ENCODE measurements at places on chromosomes 5 and 9.

DNA sequence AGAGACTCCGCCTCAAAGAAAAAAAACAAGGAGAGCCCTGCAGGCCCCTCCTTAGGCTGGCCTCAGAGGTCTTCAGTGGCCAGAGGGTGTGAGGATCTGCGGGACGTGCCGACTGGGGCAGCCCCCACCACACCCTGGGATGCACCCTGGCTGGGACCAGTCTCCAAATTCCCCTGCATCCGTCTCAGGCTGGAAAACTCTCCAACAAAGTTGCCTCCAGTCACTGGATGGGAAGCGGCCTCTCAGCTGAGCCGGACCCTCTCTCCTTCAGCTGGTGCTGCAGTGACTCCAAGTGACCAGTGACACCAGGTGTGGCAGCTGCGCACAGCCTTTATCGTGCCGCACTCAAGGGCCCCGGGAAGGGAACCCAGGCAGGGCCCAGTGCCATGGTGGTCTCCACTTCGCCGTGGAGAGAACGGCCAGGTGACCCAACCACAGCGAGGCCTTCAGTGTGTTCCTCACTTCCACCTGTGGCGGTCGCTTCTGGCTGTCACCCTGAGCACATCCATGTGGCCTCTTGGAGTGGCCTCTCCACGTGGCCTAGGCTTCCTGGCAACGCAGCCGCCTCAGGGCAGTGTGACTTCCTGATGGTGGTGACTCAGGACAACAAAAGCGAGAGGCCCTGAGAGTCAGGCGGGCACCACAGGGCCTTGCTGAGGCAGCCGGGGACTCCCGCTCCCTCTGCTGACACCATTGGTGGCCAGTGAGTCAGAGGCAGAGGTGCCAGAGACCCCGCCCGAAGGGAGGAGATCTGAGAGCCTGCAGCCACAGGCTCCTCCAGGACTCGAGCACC lies 19.3 kb upstream of the CAMSAP1 start:
- no peak for DNase-seq

DNA sequence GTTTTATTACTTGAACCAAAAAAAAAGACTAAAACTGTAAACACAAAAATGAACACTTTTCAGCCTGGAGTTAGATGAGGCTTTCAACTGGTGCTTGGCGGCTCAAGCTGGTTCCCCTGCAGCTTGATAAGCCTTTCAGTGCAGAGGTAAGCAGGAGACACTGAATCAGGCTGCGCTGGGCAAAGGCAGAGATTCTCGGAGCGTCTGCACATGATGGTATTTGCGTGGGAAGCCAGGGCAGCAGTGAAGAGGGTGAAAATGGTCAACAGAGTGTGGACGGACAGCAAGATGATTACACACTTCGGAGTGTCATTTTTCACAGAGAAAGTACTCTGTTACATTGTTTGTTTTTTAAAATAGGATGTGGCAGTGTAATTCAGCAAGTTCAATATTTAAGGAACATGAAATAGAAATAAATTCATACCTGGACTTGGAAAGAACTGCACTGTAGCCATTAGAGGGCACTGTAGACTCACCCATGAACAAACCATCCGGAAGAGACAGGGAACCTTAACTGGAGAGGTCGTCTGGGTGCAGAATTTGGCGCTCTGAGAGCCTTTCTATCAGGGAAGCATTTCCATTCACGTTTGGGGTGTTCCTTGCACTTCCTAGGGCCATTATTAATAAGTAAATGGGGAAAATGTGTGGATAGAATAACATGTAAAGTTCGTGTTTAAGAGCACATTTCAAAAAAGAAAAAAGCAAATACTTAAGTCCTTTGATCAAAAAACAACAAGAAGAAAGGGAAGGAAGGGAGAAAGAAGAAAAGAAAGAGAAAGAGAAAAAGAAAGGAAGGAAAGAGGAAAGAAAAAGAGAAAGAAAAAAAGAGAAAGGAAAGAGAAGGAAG lies 69.8 kb downstream of the ICE1 start:
- DNase-seq = peak; percentile 93

GRCh38 chr9:131539223-131539923 lies 6.0 kb upstream of the PRRT1B start:
- no peak for DNase-seq

DNA sequence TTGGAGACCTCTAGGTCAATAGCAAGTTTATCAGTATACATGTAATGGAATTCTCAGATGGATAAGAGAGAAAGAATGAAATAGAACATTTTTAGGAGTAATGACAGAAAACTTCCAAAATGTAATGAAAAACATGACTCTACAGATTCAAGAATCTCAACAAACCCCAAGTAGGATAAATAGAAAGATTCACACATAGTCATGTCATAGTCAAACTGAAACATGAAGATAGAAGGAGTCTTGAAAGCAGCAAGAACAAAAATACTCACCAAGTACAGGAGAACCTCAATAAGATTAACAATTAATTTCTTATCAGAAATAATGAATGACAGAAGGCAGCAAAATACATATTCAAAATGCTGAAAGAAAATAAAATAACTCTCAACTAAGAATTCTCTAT lies 164.5 kb downstream of the SPATA31D1 start:
- no peak for DNase-seq

- no peak for DNase-seq
Observed at GRCh38 chr9:91803970-91804752, 145.9 kb downstream of the ROR2 start.

GRCh38 chr9:121692606-121693387 lies 41.4 kb downstream of the DAB2IP start:
- DNase-seq = no peak

DNA sequence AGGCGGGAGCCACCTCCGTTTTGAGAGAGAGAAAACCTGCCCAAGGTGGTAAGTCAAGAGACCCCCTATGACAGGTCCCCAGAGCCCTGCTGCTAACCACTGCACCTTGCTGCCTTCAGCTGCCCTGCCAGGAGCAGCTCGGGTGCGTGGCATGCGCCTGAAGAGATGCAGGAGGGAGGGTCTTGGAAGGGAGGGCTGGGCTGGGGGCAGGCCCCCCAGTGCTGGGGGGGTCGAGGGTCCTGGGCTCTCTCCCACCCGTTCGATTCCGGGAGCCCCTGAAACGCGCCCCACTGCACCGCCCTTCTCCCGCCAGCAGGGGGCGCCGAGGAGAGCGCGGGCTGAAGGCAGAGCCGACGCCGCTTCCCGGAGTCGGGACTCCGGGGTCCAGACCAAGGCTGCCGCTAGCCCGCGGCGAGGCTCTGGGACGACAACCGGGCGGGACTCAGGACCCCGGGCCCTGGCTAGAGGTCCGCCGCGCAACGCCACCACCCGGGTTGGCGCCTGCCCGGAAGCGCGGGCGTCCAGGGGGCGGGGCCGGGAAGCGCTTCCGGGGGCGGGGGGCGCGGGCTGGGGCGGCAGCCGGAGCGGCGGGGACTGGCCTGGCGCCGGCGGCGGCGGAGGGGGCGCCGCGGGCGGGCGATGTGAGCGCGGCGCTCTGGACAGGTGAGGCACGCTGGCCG lies at the start of gene ZBTB34:
ZBTB34 (plus strand) TSS at position 563 of the 680 bp plus-strand sequence. CDS start 18,761 bp downstream, outside the sequence.
- peak; percentile 64 for DNase-seq

GRCh38 chr9:82679472-82679871 lies 383.5 kb downstream of the RASEF start:
- no peak for DNase-seq

GRCh38 chr5:102090770-102091169 lies 205.3 kb downstream of the SLCO4C1 start:
- peak; percentile 56 for DNase-seq

DNA sequence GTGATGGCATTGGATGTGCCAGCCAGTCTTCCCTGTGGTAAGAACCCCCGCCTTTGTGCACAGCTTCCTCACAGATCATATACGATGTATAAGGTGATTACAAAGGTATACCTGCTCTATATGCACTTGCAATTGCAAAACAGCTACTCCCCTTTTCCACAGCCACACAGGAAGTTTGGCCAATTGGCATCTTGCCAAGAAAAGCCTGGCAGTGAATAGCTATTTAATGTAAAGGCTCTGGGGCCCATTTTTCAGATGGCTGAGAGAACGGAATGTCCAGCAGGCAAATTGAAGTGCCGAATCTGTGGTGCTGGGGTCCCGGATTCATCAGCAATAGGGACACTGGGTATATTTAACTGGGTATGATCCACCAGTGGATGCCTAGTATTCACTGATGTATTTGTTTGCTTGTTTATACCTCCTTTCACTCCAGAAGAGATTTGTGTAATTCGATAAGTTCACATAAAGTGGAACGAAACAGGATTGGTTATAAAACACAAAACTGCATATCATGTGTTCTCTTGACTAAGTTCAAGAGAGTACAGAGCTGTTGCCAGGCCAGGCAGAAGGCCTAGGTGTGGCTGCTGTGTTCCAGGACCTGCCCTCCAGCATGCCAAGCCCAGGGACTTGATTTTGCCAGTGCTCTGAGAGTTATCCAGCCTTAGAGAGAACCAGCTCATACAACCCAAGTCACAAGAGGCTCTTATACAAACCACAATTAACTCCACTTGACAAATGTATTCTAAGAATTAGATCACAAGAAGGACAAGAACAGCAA lies 27.7 kb upstream of the GABRP start:
- DNase-seq = peak; percentile 23

GRCh38 chr9:89375191-89375760 lies 57.0 kb downstream of the SECISBP2 start:
- no peak for DNase-seq

- no peak for DNase-seq
Observed at GRCh38 chr9:114288193-114289091, 34.5 kb upstream of the ORM1 start.

DNA sequence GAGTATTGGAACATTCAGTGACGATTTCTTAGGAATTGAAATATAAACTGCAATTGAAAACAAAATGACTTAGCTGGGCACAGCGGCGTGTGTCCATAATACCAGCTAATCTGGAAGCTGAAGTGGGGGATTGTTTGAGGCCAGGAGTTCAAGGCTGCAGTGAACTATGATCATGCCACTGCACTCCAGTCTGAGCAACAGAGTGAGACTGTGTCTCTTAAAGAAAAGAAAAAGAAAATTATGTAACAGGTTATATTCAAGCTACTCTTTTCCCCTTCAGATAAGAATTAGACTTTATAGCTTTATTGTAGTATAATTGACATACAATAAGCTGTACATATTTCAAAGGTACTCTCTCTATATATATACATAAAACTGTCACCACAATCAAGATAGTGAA lies 6.4 kb downstream of the SLC26A2 start:
- no peak for DNase-seq

DNA sequence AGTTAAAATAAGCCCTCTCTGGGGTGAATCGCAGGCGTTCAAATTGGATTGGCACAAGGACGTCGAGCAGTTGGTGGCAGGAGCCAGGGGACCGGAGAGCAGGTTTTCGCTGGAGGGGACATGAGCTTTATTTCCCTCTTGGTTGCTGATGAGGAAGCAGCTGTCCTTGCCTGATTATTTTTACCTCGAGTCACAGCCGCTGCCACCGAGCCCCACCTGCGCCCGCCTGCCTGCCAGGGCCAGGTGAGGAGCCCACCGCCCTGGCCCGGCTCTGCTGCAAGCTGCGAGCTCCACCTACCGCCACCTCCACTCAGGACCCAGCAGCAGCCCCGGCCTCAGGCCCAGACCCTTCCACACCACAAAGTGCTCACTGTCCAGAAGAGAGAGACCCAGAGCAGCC lies 9.0 kb upstream of the ADGRD2 start:
- peak; percentile 6 for DNase-seq

- DNase-seq = no peak
Observed at GRCh38 chr5:147169901-147170300, 64.9 kb upstream of the STK32A start.

DNA sequence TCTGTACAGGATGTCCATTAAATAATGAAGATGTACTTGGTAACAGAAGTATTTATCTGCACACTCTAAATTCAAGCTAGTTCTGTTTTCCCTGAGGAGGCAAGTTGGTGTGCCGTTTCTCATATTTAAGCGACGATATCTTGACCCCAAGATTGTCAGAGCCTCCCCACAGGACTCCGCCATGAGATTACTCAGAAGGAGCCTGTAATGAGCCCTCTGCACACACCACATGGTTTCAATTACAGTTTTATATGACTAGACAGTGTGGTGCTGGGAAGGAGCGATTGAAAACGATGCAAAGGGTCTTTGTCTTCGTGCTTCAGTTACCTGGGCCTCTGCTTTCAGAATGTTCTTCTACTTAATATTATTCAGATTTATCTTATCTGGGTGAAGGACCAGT lies 840.4 kb upstream of the WWC1 start:
- no peak for DNase-seq

DNA sequence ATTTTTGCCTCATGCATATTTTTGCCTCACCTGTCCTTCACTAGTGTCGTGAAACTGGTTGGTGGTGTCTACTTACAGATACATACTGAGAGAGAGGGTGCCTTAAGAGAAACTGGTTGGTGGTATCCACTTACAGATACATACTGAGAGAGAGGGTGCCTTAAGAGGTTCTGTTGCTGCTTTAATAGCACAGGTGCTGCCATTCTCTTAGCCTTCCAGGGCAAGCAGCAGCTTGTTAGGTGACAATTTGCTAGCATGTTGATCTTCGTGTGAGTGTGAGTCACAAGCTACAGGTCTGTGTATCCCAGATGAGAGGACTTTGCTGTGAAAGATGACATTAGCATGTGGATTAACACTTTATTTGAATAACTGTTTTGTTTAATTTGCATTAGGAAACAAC lies 1.4 kb downstream of the PTTG1 start:
- DNase-seq = peak; percentile 62

GRCh38 chr5:151770383-151771258 lies 1.1 kb upstream of the G3BP1 start:
- no peak for DNase-seq

DNA sequence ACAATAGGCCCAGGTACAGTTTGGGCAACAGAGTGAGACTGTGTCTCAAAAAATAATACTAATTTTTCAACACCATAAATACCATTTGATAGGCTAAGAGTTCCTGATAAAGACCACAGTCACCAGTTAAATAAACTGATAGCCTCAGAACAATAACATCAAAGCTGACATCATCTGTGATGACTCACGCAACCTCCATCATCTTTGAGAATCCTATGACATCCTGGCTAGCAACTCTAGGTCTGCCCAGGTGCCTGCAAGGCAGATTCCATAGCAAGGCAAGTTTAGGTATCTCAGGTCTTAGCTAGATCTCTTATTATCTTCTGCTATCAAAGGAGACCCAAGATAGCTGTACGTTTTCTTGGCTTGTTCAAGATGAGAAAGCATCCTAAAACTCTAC lies 30.5 kb upstream of the UBAP2 start:
- no peak for DNase-seq

Measured in NCI-H2081 (cell line).